ENCODE measurements at places on chromosomes 16 and 17.
A peak's percentile ranks its signal among the peaks of the same experiment; 100 is the strongest.

DNA sequence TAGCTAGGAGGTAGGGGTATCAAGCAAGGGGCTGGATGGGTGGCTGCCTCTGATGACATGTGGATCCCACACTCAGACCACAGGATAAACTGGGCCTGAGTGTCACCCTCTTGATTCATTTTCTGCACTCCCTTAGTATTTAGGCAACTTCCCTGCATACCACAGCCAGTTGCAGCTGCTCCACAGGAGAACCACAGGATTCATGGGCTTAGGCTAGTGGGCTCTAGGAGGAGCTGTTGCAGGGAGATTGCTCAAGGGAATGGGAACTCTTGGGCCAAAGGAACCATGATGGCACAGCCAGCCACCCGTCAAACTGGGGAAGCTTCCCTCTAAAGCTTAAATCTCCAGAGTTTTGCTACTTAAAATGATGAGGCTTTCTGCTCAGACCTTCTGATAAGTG is 269.7 kb upstream of the ASIC2 start:
- DNase-seq = no peak

DNA sequence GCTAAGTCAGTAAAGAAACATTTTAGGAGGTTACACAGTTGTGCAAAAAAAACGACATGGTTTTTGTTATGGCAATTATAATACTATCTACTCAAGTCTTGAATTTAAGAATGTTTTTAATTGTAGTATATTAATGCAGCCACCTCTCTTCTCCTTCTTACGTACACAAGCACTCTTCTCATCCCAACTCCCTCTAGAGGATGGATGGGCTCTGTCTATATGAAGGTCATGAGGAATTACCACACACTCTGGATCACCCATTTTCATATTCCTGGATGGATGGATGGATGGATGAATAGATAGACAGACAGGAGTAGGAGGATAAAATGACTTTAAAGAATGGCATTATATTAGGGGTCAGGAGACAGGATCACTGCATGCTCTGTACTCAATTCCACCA is 120.0 kb downstream of the PHKB start:
- DNase-seq = no peak

- no peak for DNase-seq
Observed at GRCh38 chr17:36188891-36189306, 7.7 kb downstream of the CCL3L1 start.

DNA sequence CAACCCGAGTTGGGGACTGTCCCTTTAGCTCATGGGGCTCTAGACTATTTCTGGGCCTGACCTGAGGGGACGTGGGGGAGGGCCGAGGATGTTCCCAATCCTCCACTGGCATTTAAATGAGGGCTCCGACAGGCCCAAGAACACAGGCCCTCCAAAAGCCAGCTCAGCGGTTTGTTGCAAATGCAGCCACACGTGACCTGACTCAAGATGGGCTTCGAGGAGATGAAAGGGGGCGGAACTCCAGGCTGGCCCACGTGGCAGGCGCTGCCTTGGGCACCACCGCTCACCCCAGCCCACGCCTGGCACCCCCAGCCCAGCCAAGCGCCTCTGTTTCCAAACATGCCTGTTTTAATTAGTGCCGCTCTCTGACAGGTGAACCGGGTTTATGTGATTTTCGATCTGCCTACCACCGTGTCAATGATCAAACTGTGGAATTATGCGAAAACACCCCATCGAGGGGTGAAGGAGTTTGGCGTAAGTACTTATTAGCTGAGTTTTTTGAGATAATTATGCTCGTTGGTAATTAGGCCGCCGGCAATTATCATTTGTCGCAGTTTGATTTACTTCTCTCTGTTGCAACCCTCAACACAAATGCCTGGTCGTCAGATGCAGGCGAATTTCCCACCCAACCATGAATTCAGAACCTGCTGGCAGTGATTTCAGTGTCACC is 226.7 kb downstream of the KATNIP start:
- no peak for DNase-seq

GRCh38 chr17:5508810-5509209 is 22.4 kb downstream of the MIS12 start:
- no peak for DNase-seq

DNA sequence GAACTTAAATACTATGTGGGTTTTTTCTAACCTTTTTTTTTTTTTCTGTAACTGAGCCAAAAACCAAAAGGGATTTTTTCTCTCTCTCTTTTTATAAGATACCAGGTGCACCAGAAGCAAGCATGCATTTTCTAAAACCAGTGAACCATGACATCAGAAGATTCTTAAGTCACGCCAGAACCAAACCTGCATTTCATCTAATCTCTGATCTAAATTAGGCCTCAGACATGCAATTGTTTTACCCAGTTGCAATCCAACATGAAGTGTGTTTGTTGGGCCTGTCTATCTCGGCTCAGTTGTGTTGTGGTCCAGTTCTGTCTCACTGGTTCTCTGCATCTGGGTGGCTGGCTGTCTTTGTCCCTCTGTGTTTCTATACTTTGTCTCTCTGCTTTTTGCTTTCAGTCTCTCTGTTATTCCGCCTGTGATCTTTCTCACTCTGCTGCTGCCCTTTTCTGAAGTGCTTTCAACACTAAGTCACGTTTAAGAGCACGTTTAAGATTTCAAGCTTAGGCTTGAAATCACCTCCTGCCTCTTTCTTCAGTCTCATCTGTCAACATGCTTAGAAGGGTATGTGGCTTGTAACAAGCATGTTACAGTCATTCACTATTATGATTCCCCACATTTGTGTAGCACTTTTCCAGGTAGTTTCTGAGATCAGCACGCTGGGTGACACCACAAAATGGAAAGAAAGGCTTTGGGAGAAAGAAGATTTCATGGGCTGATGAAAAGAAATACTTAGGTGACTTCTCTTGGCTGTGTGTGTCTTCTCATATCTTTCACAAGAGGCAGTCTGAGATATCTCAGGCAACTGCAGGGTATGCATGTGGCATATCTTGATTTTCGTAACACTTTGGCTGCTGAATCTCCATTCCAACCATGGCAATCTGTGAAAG is 488.9 kb downstream of the SHISA9 start:
- no peak for DNase-seq

DNA sequence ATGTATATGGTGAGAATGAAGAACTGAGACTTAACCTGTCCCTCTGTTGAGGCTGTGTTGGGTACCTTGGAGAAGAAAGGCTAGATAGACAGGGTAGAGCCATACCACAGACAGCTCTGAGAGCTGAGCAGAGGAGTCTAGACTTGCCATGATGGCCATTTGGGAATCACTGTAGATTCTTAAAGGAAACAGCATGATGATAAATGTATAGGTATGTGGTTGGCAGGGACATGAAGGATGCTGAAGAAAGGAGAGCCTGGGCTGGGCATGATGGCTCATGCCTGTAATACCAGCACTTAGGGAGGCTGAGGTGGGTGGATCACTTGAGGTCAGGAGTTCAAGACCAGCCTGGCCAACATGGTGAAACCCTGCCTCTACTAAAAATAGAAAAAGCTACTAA is 114.4 kb upstream of the HAS3 start:
- no peak for DNase-seq

- no peak for DNase-seq
Observed at GRCh38 chr17:53100126-53100525, 722.6 kb upstream of the KIF2B start.

DNA sequence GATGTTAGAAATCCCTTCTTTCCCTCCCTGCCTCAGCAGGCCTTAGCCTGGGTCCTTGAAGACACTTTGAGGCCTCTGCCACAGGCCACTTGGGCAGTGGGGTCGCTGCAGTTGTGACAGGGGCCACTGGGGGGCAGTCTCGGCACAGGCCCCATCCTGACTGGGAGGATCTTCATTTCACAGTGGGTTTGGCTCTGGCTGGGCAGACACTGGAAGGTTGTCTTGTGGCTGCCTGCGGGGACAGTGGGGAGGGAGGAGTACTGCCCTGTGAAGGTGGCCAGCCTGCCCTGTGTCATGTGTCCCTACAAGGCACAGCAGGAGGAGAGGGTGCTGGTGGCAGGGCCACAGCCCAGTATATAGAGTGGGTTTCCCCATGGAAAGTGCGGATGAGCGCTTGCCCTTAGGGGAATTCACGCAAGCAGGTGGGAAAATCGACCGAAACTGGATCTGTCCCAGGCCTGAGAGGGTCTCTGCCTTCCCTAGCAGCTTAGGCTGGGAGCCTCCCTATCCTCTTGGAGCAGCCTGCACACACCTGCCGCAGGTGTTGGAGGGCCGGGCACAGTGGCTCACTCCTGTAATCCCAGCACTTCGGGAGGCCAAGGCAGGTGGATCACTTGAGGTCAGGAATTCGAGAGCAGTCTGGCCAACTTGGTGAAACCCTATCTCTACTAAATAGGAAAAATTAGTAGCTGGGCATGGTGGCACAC is 28.8 kb downstream of the GINS2 start:
- peak; percentile 40 for DNase-seq

GRCh38 chr17:61488878-61489718 is 36.9 kb downstream of the TBX4 start:
- DNase-seq = no peak

- DNase-seq = no peak
Observed at GRCh38 chr17:75950855-75951554, 10.2 kb upstream of the FBF1 start.

DNA sequence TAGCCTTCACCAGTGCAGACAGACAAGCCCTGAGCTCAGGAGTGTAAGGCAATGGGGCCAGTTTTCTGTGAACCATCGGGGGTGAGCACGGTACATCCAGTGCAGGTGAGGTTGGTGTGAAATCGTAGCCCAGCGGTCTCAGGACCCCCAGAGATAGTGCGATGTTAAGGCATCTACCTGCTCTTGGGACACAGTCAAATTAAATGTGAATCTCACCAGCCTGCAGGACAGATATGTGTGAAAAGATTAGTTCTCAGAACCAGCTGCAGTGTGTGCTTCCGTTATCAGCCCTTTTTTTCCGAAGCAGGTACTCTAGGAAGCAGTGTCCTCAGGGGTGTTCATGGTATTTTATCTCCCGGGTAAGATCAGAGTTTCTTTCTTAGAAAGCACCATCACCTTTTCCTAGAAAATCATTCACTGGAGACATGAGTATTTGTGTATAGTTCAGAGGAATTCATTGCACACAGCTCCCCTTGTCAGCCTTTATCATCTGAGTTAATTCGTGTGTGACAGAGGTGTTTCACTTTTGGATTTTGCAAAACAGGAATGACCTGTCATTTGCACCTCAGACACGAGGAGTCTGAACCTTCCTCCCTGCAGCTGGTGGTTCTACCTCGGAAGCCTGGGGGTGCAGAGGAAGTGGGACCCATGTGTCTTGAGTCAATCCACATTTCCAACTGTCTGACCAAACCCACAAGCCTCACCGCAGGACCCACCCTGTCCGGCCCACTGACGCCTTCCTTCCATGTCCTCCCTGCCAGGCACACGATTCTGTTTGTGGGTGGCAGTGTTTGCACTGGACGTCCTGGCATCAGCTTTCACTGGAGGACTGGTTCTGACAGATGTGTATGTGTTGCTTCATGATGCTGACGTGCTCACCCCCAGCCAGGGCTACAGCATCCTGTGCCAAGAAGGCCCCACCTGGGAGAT is 107.8 kb downstream of the CLEC16A start:
- peak; percentile 83 for DNase-seq

- DNase-seq = no peak
Observed at GRCh38 chr17:9238340-9239245, 217.3 kb downstream of the NTN1 start.

- DNase-seq = no peak
Observed at GRCh38 chr16:12543700-12544476, 259.8 kb downstream of the CPPED1 start.

- no peak for DNase-seq
Observed at GRCh38 chr17:63573634-63574033, 23.4 kb downstream of the DCAF7 start.

GRCh38 chr16:22198547-22199293 is 7.4 kb upstream of the EEF2K start:
- DNase-seq = no peak

- no peak for DNase-seq
Observed at GRCh38 chr17:13727441-13728171, 125.9 kb upstream of the HS3ST3A1 start.

DNA sequence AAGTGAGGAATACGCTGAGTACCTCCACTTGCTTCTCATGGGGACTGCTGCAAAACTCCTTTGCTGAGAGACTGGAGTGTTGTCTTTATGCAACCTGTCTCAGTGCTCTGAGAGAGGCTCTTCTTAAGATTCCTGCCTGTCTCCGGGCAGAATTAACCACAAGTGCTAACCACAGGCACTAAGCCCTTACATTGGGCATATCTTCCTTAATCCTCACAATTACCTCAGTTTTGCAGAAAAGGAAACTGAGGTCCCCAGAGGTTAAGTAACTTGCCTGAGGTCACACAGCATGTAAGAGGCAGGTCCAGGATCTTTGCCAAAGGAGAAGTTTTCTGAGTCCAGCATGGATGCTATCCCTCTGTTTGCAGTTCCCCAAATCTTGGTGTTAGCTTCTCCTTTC is 86.0 kb downstream of the GP2 start:
- no peak for DNase-seq

DNA sequence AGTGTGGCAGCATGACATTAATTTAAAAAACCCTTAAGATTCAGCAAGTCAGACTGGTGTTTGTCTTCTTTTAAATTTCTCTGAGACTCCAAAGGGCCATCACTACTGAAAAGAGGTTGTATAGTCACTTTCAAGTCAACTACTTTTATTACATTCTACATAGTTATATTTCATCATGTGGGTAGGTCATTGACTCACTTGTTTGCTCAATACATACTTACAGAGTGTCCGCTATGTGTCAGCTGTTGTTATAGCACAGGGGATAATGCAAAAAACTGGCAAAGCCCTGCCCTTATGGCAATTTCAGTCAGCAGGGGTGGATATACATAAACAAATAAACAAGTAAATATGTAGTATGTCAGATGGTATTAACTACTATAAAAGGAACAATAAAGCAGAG is 2.5 kb upstream of the MYH4 start:
- DNase-seq = no peak

DNA sequence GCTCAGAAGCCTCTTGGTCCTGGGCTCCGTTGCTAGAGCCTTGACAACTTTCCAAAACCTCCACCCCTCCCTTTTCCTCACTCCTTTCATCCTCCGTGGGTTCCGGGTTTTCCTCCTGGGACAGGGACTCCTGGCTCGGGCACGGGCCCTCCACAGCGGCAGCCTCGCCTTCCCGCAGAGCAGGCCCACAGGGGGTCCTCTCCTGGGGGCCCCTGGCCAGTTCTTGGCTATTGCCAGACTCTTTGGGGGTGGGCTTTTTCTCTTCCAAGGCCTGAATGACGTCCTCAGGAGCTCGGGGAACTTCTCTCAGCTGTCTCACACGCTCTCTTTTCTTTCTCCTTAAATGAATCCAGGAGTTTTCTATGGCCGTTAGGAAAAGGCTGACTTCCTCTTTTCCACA is 19.3 kb upstream of the MNT start:
- DNase-seq = no peak

All from activated T-helper 2 cell treated with anti-CD3 and anti-CD28 coated beads, Interferon-gamma antibody, Interleukin-2, Interleukin-4, amounts not matched to agents 10 μg/mL and 5 μg/mL and 100 μg/mL, durations not matched to agents 14 hours and 24 hours and 36 hours (primary cell).